Activated naive CD4-positive, alpha-beta T cell treated with anti-CD3 and anti-CD28 coated beads, Interleukin-2, amount 10 ng/mL, durations not matched to agents 7 days and 5 days (primary cell): ENCODE measurements at places on chromosomes 12 and 14.

- peaks cover 41% of the 10 kb centered on the region for H3K4me1 ChIP-seq
- H3K27me3 ChIP-seq = no peaks in the 10 kb centered on the region
- no peak overlapping the region for H3K4me3 ChIP-seq
- H3K27ac ChIP-seq = no peak overlapping the region
Observed at GRCh38 chr14:51929166-51929565, 60.2 kb upstream of the RTRAF start.

DNA sequence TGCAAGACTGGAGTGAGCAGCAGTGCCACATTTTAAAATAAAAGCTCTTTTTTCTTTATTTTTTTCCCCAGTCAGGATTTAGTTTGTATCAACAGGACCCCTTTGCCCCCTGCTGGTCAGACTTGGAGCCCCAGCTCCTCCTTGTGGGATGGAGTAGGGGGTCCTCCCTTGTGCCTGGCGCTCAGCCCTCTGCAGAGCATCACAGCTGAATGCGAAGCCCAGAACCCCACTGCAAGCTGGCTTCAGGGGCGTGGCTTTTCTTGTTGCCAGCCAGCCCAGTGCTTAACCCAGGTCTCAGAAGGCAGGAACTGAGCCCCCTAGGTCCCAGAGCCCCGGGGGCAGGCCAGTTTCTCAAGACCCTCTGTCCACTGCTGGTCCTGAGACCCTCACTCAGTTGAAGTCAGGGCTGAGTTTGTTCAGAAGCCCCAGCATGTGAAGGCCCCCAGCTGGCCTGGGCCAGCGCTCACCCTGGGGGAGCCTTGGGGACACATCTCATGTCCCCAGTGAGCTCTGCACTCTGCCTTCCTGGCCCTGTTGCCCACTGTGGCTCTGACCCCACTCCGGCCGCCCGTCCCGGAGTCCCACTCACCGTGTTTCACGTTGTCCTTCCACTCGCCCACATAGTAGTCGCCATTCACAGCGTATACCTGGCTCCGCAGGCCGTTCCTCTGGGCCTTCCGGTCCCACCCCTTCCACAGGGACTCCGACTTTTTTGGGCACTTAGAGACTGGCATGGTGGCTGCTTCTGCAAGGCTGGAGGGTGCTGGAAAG lies 519 bp downstream of the MORN3 start:
- peaks cover 79% of the 10 kb centered on the region for H3K4me1 ChIP-seq
- no peak overlapping the region for H3K4me3 ChIP-seq
- peak; percentile 77 for DNase-seq

DNA sequence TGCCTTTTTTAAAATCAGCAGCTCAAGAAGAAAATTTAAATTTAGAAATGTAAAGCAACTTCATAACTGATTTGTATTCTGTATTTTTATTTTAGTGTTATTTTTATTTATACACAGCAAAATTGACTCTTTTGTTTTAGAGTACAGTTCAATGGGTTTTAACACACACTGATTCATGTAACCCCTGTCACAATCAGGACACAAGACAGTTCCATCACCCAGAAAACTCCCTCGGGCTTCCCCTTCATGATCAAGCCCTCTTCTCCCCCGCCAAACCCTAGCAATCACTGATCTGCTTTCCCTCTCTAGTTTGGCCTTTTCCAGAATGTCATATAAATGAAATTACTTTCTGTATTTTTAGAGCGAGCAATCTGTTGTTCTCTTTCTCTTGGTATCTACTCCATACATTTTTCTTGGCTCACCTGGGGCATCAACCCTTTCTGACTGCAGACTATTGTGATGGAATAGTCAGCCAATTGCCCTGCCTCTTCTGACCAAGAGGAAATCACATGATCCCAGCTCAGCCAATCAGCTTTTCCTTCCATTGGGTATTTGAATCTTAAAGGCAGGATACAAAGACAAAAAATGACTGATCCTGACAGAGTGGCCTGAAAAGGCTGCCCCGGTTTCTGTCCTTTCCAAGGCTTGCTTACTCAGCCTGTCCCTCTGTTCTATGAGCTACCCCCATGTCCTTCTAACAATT lies 5.3 kb downstream of the SLC5A8 start:
- H3K4me1 ChIP-seq = no peaks in the 10 kb centered on the region
- H3K36me3 ChIP-seq = no peaks in the 10 kb centered on the region
- no peak overlapping the region for H3K4me3 ChIP-seq
- DNase-seq = no peak
- no peak overlapping the region for H3K27ac ChIP-seq

DNA sequence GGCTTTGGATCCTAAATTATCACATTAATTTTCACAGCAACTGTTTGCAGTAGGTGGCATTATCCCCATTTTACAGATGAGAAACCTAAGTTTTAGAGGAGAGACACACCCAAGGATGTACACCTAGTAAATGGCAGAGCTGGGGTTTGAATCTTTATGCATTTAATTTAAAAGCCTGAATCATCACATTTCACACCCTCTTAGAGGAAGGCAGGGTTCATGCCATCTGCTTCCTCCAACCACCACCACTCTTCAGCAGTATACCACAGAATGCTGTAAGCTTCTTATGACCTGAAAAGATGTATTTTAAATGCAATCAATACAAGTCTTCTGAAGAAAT lies 90.3 kb downstream of the CRADD start:
- peaks cover 69% of the 10 kb centered on the region for H3K4me1 ChIP-seq
- H3K27me3 ChIP-seq = peaks cover 8% of the 10 kb centered on the region
- peak; percentile 43 for DNase-seq
- no peak overlapping the region for H3K4me3 ChIP-seq
- peak overlapping the region; percentile 84 for H3K27ac ChIP-seq

- peaks cover 6% of the 10 kb centered on the region for H3K4me1 ChIP-seq
- no peak overlapping the region for H3K4me3 ChIP-seq
Observed at GRCh38 chr12:51403681-51404136, 12.5 kb upstream of the GALNT6 start.

- peaks cover 9% of the 10 kb centered on the region for H3K36me3 ChIP-seq
- H3K4me1 ChIP-seq = peaks cover 34% of the 10 kb centered on the region
- no peak overlapping the region for H3K27ac ChIP-seq
- H3K27me3 ChIP-seq = no peaks in the 10 kb centered on the region
- H3K4me3 ChIP-seq = no peak overlapping the region
Observed at GRCh38 chr12:76346236-76346635, 2.0 kb downstream of the BBS10 start.

GRCh38 chr12:113612076-113612728 lies 140.5 kb upstream of the LHX5 start:
- H3K4me1 ChIP-seq = no peaks in the 10 kb centered on the region
- peaks cover 43% of the 10 kb centered on the region for H3K27me3 ChIP-seq
- DNase-seq = no peak
- H3K36me3 ChIP-seq = no peaks in the 10 kb centered on the region
- H3K4me3 ChIP-seq = no peak overlapping the region

DNA sequence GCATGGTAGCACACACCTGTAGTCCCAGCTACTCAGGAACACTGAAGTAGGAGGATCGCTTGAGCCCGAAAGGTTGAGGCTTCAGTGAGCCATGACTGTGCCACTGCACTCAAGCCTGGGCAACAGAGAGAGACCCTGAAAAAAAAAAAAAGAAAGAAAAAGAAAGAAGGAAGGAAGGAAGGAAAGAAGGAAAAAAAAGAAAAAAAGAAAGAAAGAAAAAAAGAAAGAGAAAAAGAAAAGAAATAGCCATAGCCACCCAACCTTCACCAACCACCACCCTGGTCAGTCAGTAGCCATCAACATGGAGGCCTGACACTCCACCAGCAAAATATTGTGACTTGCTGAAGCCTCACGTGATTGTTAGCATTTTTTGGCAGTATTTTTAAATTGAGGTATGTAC lies 21.4 kb upstream of the TMEM263 start:
- H3K4me1 ChIP-seq = no peaks in the 10 kb centered on the region
- H3K27ac ChIP-seq = no peak overlapping the region
- no peaks in the 10 kb centered on the region for H3K36me3 ChIP-seq
- H3K4me3 ChIP-seq = no peak overlapping the region
- H3K27me3 ChIP-seq = peaks cover 28% of the 10 kb centered on the region

- H3K4me3 ChIP-seq = no peak overlapping the region
- H3K27me3 ChIP-seq = no peaks in the 10 kb centered on the region
- DNase-seq = no peak
- H3K4me1 ChIP-seq = peaks cover 9% of the 10 kb centered on the region
- H3K36me3 ChIP-seq = no peaks in the 10 kb centered on the region
- no peak overlapping the region for H3K27ac ChIP-seq
Observed at GRCh38 chr12:107530701-107531100, 154.9 kb upstream of the PWP1 start.

GRCh38 chr12:132279184-132279889 lies 50.1 kb downstream of the GALNT9 start:
- H3K27me3 ChIP-seq = peaks cover 53% of the 10 kb centered on the region
- no peak overlapping the region for H3K27ac ChIP-seq
- no peak for DNase-seq
- H3K4me3 ChIP-seq = no peak overlapping the region
- H3K36me3 ChIP-seq = no peaks in the 10 kb centered on the region

- no peak for DNase-seq
- no peak overlapping the region for H3K4me3 ChIP-seq
- no peaks in the 10 kb centered on the region for H3K36me3 ChIP-seq
- H3K4me1 ChIP-seq = no peaks in the 10 kb centered on the region
- peaks cover 65% of the 10 kb centered on the region for H3K27me3 ChIP-seq
- H3K27ac ChIP-seq = no peak overlapping the region
Observed at GRCh38 chr14:100674897-100675619, 51.6 kb upstream of the DLK1 start.

DNA sequence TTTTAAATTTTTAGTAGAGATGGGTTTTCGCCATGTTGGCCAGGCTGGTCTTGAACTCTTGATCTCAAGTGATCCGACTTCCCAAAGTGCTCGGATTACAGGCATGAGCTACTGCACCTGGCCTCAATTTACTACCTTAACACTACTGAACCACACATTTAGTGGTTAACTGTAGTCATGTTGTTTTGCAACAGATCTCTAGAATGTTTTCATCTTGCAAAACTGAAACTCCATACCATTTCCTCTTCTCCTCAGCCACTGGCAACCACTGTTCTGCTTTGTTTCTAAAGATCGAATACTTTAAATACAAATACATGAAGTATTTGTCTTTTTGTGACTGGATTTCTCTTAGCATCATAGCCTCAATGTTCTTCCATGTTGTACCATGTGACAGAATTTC lies 15.4 kb upstream of the SMCO2 start:
- H3K27me3 ChIP-seq = no peaks in the 10 kb centered on the region
- H3K4me1 ChIP-seq = peaks cover 51% of the 10 kb centered on the region
- DNase-seq = no peak
- peaks cover 32% of the 10 kb centered on the region for H3K36me3 ChIP-seq
- no peak overlapping the region for H3K4me3 ChIP-seq
- H3K27ac ChIP-seq = peak overlapping the region; percentile 86

- H3K36me3 ChIP-seq = peaks cover 8% of the 10 kb centered on the region
- peaks cover 4% of the 10 kb centered on the region for H3K4me1 ChIP-seq
- DNase-seq = no peak
- H3K27me3 ChIP-seq = no peaks in the 10 kb centered on the region
Observed at GRCh38 chr12:53594897-53595615, 31.1 kb downstream of the ATF7 start.

DNA sequence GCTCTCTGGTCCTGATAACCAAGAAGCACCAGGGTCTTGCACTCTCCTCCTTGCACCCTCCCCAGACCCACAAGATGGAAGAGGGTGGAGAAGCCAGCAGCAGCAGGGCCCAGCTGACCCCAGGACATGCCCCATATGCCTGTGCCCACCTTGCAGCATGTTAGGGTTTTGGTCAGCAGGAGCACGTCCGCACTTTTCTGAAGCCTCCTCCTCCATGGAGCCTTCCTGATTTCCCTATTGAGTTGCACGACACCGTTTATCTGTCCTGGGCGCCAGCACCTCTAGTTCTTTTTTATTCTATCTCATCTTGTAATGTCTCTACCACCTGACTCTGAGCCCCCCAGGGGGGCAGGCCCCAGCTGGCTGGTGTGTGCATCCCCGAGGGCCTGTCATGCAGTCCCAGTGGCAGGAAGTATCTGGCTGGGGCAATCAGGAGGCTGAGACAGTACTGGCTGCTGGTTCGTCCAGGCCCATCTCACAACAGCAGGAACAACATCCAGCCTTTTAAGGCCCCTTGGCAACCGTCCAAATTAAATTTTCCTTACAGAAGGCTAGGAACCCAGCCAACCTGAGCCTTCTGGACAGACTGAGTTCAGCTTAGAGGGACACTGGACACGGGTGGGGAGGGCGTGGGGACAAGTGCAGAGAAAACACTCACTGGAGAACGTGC lies 39.6 kb downstream of the CCDC85C start:
- no peaks in the 10 kb centered on the region for H3K4me1 ChIP-seq
- no peak overlapping the region for H3K4me3 ChIP-seq
- no peak for DNase-seq
- H3K27ac ChIP-seq = no peak overlapping the region
- no peaks in the 10 kb centered on the region for H3K27me3 ChIP-seq
- no peaks in the 10 kb centered on the region for H3K36me3 ChIP-seq

DNA sequence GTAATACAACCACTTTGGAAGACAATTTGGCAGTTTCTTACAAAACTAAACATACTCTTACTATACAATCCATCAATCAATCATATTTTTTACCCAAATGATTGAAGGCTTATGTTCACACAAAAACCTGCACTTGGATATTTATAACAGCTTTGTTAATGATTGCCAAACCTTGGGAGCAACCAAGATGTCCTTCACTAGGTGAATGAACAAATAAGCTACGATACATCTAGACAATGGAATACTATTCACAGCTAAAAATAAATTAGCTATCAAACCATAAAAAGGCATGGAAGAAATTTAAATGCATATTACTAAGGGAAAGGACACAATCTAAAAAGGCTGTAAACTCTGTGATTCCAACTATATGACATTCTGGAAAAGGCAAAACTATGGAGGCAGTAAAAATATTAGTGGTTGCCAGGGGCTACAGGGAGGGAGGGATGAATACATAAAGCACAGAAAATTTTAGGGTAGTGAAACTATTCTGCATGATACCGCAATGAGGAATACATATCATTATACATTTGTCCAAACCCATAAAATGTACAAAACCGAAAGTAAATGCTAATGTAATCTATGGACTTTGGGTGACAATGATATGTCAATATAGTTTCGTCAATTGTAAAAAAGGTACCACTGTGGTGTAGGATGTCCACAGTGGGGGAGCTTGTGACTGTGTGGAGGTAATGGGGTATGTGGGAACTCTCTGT lies 70.5 kb downstream of the GPR65 start:
- no peaks in the 10 kb centered on the region for H3K36me3 ChIP-seq
- no peak for DNase-seq
- H3K4me3 ChIP-seq = no peak overlapping the region
- H3K4me1 ChIP-seq = no peaks in the 10 kb centered on the region

- no peak overlapping the region for H3K4me3 ChIP-seq
- H3K36me3 ChIP-seq = no peaks in the 10 kb centered on the region
- H3K27ac ChIP-seq = no peak overlapping the region
- H3K27me3 ChIP-seq = no peaks in the 10 kb centered on the region
- H3K4me1 ChIP-seq = no peaks in the 10 kb centered on the region
- DNase-seq = no peak
Observed at GRCh38 chr14:29712601-29713000, 215.0 kb downstream of the PRKD1 start.
